Cerebellar cortex (tissue), 1 donor: ENCODE measurements at places on chromosomes 7 and 10.

DNA sequence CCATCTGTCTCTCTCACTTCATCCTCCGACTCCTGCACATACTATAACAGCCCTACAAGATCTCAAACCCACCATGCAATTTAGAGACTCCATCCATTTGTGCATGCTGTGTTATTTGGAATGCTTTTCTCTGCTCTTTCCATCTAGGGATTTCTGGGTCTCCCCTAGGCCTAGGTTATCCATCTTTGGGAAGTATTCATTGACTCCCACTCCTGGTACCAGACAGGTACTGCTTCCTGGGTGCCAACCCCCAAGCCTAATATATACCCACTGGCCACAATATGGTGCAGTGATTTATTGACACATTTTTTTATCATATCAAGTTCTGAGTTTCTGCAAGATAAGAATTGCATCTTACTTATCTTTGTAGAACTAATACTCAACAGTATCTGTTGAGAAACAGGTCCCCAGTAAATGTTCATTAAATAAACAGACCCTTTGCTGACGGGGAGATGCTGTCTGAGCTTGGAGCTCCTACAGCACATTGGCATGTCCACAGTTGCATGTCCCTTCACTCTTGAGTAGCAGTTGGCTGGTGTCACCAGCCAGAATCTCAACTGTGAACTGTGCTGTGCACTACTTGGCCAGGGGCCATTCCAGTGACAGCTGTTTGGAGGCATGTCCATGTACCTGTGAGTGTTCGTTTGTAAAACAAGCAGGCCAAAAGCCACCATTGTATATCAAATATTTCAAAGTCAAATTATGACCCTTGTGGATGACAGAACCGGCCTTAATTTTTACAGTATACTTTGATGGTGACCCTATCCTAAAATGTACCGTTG, 223.3 kb upstream of the NFE2L3 start:
- no peak for DNase-seq

DNA sequence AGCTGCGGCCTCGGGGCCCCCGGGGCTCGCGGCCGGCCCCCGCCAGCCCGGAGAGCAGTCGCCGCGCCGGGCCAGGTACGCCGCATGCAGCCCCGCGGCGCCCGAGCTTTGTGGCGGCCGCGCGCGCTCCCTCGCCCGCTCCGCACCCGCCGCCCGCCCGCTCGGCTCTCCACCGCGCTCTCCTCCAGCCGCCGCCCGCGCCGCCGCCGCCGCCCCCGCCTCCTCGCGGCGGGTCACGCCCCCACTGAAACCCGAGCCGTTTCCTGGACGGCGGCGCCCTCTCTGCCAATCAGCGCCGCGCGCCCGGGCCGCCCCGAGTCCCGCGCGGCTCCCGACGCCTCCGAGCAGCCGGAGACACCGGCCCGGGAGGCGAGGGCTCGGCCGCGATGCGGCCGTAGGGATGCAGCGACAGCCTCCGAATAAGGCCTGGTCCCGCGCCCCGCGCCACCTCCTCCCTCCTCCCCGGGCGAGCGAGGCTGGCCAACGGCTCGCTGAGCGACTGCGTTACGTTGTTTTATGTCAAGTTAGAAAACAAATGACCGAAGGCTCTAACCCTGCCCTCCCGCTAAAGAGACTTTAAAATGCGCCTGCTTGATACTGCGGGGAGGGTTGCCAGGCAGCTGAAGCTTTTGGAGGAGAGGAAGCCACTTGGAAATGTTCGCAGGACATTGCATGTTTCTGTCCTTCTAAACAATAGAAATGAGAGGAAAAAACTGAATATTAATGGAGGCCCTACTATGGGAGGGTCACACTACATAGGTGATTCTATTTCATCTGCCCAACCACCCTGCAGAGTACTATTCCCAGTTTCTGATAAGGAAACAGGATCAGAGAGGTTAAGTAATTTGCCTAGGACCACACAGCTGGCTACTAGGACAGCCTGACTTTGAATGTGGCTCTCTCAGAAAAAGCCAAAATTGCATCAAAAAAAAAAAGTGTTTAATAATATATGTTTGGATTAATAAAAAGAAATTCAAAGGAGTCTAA, at the start of gene FGFR2:
Gene FGFR2, minus strand, starts transcription at position 182 of the 987 bp plus-strand sequence. CDS start 4,627 bp downstream, outside the sequence.
- peak; percentile 75 for DNase-seq

DNA sequence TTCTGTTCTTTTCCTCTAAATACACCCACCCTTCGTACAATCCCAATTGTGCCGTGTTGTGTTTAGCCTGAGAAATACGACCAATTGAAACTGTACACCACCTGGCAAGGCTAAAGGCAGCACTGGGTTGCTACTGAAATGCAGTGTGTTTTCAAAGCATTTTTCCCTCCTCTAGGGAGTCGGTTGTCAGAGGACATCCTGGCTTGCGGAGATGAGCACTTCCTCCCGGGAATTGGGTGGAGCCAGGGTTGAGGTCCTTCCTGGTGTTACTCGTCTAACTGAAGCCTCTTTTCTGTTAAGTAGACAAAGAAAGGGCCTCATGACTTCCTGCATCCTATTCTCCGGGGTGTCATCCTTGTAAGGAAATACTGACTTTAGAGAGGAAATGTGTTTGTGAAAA, 133.5 kb downstream of the MTPAP start:
- no peak for DNase-seq

DNA sequence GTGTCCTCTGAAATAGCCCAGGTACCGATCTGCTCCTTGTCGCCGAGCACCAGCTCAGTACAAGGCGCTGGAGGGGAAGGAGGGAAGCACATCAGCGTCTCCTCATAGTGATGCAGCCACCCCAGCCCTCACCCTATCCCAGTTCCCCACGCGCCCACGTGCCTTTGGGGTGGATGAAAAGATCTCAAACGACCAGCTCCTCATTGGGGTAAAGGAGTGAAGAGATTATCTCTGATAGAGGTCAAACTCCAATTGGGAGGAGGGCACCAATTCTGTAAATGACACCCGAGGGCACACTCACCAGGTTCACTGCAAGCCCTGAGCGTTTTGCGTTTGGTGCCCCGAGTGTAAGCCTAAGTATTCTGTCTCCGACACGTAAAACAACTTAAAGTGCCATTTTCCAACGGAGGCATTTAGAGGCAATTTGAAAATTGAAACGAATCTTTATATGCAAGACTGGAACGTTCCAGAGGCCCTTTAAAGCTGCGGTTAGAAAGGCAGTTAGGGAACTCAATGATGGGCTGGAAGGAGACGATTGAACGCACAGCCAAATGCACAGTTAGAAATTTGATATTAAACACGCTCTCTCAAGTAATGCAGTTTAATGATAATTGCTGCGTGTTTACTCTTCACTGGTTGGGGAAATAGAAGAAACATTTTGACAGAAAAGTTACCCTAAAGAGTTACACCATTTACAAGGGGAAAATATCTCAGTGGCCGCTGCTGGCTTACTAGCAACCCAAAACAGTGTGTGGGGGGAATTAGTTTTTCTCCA, 8.9 kb upstream of the EMX2 start:
- no peak for DNase-seq

DNA sequence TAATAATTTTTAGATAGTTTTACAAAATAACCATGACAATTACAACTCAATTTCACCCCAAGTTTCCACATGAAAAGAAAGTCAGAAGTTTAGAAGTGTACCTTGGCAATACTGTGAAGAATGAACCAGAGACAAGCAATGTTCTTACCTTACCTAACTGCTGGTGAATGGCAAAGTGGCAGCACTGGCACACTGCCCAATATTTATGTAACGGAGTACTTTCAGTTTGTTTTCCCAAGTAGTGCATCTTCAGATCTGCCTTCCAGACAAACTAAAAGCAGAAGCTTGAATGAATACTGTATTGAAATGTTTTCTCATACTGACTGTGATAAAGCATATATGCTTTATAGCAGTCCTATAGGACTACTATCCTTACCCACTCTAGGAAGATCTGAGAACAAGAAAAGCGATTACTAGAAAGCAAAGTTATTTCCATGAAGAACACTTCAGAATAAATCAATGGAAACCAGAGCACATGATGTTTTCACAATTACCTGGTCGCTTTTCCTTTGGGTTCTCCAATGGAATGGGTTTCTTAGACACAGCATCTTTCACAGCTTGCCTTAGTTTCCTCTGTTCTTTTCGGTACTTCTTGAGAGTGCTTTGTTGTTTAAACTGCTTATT, 1.5 kb downstream of the NOC3L start:
- peak; percentile 10 for DNase-seq

DNA sequence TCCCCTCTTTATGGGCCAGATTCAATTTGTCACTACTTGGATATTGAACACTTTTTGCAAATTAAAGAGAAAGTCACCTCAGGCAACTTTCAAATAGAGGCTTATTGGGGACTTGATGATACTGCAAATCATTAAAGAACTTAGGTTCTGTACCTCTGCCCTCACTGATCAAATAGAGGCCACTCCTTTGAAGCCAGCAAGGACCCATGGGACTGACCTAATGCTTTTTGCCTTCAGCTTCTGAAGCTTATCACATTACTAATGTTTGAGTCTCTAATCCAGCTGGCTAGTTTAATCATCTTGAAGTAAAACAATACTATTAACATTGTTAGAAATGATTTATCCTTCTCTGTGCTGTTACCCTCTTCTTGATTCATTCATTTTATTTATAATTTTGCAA, 93.0 kb upstream of the ZNF800 start:
- DNase-seq = no peak
